ENCODE measurements at places on chromosomes 7 and 10.

DNA sequence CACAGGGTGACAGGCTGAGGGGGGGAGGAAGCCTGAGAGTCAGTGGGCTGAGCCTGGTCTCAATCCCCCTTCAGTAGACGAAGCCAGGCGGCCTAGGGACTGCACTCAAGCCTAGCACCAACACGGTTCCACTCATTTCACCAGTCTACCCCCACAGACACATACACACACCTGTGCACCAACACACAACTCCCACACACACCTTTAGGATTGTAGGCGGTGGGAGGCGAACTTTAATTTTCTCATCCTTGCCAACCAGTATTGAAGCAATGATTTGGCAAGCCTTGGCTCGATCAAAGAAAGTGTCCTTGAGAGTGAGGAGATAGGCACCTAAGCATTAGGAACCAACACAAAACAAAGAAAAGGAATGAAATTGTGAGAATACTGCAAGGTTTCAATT is 19.7 kb downstream of the POLR3A start:
- no peak for DNase-seq

GRCh38 chr7:57225666-57226065 is 93.4 kb upstream of the ZNF479 start:
- no peak for DNase-seq

- no peak for DNase-seq
Observed at GRCh38 chr7:2371329-2371728, 16.7 kb downstream of the EIF3B start.

GRCh38 chr10:118764195-118764594 is 9.4 kb upstream of the CACUL1 start:
- no peak for DNase-seq

DNA sequence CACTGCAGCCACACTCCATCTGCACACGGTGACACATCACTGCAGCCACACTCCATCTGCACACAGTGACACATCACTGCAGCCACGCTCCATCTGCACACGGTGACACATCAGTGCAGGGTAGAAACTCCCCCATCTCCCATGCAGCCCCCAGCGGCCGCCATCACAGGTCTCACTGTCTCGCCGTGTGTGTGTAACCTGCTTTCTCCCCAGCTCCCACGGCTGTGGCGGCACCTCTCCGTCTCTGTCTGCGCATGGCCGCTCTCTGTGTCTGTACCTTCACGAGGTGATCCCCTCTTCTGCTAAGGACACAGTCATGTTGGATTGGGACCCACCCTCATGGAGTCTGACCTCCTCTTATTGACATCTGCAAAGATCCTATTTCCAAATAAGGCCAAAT is 527.4 kb downstream of the PTPRN2 start:
- DNase-seq, result no peak

DNA sequence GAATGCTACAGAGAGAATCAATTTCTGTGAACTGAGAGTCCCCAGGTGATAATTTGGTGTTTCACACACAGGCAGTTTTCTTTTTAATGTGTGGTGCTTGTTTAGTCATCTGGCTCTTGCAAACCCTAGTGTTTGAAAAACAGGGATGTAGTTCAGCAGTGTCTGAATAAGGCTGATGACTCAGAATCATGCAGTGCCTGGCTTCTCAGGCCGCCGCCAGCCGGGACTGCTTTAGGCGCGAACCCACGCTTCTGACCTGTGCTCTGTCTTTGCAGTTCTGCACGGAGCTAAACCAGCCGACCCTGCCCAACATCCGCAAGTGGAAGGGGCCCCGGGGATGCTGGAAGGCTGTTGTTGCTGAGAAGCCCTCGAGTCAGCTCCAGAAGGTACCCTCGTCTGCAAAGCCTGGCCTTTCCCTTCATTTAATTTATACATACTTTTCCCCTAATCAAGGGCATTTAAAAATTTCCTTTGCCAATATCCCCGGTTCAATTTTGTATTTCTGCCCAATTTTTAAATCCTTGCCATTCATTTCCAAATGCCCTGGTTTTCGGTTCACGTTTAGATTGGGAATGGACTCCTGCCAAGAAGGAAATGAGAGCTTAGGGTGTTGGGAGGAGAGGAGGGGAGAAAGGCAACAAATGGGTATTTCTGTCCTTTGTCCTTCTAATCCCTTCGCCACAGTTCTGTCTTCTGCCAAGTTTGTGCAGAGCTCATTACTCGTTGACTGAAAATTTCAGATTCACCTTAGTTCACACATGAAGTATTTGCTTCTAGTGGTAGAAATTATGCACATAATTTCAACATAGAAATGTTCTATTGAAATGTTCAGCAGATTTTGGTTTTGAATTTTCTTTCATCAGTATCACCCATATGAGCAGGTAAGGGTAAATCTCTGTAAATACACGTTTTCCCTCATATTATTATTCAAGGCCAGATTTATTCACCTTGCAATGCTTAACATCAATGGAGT is 108.5 kb upstream of the ANLN start:
- DNase-seq, result no peak

- no peak for DNase-seq
Observed at GRCh38 chr7:44894888-44895580, 9.7 kb upstream of the PURB start.

DNA sequence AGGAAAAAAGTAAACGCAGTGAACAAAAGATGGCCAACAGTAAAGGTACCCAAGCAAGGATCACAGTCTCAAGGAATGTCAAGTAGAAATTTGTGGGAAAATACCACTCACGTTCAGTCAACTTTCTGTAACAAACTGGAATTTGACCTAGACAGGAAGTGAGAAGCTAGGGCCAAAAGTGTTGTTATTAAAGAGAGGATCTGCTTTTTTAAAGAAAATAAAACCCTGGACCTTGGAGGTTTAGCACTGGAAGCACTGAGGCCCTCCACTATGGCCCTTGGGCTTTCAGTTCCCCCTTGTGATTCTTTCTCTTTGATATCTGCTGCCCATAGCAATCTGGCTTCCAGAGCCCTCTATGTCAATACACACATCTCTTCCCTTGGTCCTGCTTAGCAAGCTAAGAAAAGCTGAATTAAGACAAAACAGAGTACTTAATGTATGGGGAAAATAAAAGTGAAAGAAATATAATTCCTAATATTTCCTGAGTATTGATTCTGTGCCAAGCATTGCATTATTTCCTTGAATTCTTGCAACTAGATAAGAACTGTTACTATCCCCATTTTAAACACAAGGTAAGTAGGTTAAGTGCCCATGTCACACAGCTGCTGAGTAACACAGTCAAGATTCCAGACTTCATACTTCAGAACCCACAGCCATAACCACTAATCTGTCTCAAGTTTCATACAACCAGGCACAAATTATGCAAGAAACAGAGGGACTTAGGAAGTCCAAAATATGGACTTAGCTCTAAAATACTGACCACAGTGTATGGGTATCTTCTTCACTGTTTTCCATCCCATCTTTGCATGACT is 2.6 kb upstream of the ZNF438 start:
- DNase-seq, result no peak

DNA sequence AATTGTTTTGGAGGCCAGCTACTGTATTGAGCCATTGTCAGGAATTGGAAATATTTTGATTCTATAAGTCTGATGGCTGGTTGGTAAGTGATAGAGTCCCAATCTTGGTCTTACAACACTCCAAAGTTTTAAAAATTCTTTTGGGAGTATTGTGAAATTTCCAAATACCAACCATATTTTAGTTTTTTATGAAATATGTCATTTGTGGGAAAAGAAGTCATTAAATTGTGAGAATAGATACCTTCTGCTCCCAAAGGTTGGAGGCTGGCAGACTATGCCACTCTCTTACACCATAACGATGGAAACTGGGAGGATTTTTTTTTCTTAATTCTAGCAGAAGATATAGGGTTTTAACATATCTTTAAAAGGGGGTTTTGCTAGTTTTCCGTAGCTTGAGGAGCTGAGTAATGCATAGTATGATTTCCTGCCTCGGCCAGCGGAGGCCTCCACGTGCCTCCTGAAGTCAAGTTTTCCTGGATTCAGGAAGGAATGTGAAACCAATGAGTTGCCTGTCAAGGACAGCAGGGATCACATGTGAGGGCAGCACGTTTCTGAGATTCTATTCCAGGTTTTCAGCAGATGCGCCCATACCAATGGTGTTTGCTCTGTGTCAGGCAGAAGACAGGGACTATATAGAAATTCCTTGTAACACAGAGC is 92.2 kb upstream of the LAMB4 start:
- no peak for DNase-seq

- no peak for DNase-seq
Observed at GRCh38 chr10:43196131-43196980, 58.1 kb downstream of the CSGALNACT2 start.

- DNase-seq, result no peak
Observed at GRCh38 chr7:69624435-69625230, 26.4 kb downstream of the AUTS2 start.

DNA sequence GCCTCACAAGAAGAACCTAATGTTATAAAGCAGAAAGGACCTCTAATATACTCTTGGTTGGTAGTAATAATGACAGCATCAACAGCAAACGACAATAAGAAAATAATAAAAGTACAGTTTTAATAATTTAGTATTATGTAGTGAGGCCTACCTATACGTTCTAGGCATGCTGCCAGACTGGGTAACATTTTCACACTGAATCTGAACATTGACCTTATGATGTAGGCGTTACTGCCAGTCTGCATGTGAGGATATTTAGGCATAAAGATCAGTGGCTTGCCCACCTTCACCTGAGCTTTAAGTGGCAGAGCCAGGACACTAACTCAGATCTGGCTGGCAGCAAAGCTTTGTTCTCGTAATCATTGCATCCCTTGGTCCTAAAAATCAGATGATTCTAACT is 2.5 kb downstream of the FGL2 start:
- DNase-seq, result no peak

DNA sequence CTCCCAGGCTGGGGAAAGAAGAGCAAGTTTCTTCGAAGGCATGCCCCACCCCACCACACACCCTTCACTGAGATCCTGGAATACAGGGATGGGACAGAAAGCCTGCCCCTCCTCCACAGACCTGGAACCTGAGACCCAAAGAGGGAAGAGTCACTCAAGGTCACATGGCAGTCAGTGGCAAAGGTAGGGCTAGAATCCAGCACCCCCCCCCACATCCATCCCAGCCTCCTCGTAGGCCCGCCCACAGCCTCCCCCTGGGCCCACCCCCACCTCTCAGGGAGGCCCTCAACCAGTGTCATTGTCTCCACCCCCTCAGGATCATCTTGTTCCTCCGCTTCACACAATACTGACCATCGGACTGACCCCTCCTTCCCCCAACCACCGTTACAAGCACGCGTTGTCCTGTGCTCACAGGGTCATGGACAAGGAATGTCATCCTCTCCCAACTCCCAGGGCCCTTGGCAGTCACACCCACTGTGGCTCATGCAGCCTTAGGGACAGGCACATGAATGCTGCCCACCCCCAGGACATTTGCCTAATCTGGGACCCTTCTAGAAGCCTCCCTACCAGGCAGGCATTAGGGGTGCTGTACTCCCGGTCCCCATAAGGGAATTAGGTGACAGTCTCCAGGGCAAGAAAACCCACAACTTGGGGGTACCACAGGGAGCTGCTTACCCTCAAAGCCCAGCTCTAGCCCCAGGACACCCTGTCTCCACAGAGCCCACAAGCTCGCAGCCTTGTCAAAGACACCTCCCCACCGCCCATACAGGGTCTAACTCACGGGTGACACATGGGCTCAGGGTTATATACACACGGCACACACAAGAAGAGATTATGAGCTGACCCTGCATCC is 1.4 kb downstream of the KCNH2 start:
- no peak for DNase-seq

DNA sequence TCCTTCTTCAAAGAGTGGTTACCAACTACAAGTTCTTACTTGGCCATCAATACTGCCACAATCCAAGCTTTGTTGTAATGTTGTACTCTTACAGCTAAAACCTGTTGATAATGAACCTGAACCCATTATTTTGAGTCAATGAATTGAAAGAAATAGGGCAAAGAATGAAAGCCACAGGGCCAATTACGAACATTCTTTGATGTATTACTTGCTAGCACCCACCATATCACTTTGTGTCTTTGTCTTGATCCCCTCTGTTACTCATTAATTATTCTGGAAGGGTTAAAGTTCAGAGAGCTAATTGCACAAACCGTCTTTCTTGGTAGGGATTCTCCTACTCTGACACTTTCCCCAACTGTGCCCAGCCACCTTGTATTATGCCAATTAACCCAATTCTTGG is 53.2 kb upstream of the TFEC start:
- DNase-seq, result no peak

- DNase-seq, result no peak
Observed at GRCh38 chr10:61612450-61612849, 50.3 kb upstream of the CABCOCO1 start.

GRCh38 chr7:23889566-23889965 is 179.5 kb downstream of the STK31 start:
- no peak for DNase-seq

DNA sequence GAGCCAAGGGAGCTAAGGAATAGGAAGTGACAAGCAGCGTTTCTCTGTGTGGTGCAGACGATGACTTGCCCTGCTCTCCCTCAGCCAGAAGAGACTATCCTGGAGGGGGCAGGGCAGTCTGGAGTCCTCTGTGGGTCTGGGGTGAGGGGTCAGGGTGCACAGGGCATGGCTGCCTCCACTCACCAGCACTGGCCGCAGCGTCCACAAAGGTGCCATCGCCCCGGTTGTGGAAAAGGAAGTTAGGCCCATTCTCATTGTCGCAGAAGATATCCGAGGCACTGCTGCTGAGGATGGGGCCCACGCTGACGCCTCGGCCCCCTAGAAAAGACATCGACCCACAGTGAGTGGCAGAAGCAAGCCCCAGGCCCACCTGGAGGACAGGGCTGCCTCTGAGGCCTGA is 58.2 kb downstream of the GOLGA7B start:
- no peak for DNase-seq

GRCh38 chr10:3802526-3803265 is 17.7 kb upstream of the KLF6 start:
- no peak for DNase-seq

DNA sequence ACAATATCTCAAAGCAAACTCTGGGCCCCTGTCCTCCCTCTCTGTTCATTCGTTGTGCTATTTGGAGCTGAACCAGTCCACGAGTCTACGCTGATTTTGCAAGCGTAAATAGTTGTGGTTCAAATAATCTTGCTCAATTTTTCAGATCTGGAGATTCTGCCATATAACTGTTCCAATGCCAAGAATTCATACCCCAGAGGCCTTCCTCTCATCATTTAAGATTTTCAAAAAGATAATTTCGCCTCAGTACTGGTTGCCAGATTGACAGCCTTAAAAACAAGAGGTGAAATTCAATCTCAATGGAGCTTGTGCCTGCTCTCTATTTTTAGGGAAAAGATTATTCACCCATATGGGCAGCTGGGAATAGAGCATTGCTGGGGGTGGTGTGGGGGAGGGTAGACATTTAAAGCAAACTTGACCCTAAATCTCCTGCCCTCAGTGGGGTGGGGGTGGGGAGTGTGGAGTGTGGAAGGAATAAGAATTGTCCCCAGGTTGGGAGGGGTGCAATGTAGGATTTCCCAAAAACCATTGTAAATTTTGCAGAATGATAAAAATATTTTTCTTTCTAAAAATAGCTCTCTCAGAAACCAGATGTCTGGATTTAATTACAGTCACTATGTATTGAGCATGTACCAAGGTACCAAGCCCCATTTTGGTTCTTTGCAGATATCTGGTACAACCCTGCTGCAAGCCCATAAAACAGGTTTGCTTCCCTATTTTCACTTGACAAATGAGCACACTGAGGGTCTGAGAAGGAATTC is 104.7 kb upstream of the EEPD1 start:
- DNase-seq, result no peak

All from stimulated activated CD8-positive, alpha-beta memory T cell treated with anti-CD3 and anti-CD28 coated beads, Interleukin-4, amount 100 ng/mL, for 24 hours (primary cell).